ENCODE measurements at places on chromosomes 7 and 10.

DNA sequence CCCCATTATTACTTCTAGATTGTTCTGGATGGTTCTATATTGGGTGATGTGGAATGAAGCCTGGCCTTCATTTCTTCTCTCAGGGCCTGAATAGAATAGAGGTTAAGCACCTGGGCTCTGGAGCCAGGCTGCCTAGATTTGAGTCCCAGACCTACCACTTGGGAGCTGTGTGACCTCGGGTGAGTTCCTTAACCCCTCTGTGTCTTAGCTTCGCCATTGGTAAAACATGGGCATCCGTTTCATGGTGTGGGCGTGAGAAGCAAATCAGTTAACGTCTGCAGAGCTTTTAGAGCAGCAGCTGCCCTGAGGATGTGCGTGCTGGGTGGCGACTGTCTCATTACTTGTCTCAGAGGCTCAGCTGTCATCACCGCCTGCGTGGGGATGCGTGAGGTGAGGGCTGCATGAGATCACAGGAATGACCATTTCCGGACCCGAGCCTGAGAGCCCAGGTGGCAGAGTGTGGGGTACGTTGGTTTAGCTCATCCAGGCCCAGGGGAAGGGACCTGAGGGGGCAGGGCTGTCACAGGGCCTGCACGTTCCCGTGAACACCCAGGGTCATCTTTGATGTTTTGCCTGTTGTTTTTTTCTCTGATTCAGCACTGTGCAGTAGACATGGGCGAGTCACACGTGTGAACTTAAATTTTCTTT lies 9.7 kb downstream of the AGAP3 start:
- DNase-seq = no peak

DNA sequence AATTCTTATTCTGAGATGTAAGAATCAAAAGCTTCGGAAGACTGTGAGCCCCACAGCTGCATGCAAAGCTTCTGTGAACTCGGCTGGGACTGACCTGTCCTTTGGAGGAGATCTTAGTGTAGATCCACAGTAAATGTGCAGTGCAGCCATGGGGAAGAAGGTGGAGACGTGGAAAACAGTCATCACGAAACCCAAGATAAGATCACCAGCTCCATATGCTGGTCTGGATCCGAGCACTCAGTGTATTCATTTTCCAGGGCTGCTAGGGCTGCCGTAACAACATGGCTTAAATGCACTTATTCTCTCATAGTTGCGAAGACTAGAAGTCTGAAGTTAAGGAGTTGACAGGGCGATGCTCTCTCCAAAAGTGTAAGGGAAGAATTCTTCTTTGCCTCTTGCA lies 143.0 kb upstream of the TCF7L2 start:
- no peak for DNase-seq

GRCh38 chr7:100406767-100407166 lies 21.7 kb downstream of the ZCWPW1 start:
- no peak for DNase-seq

DNA sequence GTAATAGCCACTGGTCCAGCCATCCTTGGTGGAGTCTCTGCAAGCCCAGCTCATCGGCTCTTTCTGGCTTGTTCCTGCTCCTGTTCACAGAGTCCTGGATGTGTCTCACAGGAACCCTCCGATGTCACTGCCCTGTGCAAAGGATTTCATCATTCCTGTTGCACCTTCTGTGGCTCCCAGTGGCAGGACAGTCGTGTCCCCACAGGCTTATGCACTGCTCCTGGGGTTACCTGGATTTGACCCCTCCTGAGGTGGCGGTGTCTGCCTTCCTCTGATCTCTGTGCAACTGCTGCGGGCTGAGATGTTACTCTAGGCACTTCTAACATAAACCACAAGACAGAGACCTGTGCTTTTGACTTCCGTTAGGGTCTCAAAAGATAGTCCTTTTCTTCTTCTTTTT lies 30.6 kb downstream of the APBB1IP start:
- peak; percentile 25 for DNase-seq

DNA sequence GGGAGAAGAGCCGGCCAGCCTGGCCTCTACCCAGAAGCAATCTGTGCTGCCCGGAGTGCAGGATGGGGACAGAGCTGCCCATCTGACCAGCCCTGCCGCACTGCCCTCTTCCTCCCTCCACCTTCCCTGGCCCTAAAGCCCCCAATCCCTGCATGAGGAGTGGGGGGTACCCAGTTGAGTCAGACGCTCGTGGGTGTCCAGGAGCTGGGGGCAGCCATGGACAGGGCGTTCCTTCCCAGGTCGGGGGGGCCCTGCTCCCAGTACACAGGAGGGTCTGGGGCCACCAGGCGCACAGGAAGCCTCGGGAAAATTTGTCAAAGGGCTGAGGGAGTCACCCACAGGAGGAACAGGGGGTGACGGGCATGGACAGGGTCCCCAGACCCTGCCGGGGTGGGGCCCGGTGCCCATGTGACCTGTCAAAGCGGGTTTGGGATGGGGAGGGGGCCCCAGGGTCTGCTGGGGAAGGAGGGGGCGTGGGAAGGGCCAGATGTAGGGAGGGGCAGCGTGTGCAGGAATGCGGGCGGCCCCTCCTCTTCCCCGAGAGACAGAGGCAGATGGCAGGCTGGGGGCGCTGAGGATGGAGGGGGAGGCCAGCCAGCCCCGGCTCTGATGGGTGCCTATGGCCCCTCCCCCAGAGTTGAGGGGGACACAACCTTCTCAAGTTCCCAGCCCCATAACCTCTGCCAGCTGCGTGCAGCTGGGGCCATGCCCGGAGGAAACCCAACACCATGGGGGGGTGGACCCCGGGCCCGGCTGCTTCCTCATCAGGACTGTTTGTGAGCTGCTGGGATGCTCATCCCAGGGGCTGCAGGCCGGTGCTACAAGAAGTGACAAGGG lies 21.5 kb upstream of the GRIFIN start:
- no peak for DNase-seq

DNA sequence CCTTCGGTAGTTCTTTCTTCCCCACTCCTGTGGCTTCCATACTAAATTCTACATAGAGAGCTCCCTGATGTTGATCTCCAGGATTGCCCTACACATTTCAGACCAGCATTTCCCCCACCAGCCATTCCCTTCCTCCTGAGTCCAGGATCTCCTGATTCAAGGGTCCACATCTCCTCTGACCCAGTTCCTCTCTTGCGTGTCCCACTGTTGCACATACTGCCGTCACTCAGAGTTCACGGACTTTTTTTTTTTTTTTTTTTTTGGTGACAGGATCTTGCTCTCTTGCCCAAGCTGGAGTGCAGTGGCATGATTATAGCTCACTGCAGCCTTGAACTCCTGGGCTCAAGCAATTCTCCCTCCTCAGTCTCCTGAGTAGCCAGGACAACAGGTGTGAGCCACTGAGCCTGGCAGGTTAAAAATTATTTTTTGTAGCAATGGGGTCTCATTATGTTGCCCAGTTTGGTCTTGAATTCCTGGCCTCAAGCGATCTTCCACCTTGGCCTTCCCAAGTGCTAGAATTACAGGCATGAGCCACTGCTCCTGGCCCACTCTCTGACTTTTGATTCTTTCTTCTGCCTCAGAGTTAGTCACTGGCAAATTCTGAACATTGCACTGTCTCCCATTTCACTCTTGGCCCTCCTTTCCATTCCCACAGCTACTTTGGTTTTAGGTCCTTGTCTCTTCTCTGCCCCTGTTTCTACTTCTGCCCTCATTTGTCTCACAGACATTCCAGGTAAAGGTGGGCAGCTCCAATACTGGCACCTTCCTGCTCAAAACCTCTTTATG lies 29.6 kb upstream of the ZRANB1 start:
- DNase-seq = no peak

DNA sequence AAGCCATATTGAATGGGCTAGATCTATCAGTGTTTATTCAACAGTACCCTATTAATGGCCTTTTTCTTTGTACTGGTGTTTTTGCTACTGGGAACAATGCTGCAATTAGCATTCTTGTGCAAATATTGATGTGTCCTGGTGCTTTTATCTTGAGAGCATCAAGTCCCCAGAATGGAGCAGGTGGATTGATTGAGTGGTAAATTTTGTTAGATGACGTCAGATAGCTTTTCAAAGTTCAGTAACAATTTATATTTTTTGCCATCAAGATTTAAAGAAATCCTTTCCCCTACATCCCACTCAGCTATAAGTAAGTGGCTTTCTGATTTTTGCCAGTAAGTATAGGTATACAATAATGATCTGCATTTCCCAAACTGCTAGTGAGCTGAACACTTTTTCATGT lies 63.4 kb upstream of the SYPL1 start:
- DNase-seq = no peak

DNA sequence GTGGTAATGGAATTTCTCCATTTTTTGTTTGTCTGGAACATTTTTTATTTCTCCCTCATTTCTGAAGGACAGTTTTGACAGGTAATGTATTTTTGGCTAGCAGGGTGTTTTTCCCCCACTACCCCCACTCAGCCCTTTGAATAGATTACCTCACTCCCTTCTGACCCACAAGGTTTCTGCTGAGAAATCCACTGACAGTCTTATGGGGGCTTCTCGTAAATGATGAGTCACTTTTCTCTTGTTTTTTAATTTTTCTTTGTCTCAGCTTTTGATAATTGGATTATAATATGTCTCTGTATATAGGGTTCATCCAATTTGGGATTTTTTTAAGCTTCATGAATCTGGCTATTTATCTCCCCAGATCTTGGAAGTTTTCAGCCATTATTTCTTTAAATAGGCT lies 74.7 kb upstream of the CCDC71L start:
- DNase-seq = no peak

DNA sequence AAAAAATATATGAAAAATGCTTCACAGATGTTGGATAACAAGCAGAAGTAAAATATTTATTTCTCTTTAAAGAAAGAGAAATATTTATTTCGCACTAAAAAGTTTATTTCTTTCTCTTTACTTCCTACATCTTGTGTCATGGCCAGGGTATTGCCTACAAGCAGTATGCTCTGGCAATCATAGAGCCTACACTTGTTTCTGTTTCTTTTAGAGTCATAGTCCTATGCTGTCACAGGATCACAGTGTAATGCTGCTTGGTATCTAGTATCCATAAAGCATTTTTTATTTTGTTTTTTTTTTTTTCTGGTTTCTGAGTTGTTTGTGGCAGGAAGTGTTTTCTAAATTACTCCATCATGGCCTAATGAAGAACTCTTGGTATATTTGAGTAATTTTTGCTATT lies 116.0 kb downstream of the ATRNL1 start:
- no peak for DNase-seq

GRCh38 chr7:151397026-151397425 lies 12.8 kb downstream of the WDR86 start:
- no peak for DNase-seq

DNA sequence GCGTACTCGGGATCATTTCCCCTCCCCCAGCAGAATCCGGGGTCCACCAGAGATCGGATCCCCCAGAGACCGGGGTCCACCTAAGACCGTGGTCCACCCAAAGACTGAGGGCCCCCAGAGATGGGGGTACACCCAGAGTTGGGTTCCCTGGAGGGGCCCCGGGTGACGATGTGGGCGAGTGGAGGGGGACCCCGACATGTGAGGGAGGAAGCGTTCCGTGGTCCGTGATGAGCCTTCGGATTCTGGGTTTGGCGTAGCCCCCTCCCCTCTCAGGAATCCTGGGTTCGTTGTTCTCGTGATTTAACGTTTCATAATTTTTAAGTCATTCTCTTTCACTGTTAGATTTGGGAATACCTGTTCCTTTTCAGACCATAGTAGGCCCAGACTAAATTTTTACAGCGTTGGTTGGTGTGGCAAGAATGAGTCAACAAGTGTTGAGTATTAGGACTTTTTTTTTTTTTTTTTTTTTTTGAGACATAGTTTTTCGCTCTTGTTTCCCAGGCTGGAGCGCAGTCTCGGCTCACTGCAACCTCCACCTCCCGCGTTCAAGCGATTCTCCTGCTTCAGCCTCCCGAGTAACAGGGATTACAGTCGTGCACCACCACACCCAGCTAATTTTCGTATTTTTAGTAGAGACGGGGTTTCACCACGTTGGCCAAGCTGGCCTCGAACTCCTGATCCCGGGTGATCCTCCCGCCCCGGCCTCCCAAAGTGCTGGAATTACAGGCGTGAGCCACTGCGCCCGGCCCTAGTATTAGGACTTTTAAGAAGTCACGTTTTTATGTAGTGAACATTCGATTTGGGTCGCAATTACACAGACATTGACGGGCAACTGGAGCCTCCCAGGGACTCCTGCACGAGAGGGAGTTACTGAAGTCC lies 672 bp downstream of the GTPBP4 start:
- DNase-seq = no peak

DNA sequence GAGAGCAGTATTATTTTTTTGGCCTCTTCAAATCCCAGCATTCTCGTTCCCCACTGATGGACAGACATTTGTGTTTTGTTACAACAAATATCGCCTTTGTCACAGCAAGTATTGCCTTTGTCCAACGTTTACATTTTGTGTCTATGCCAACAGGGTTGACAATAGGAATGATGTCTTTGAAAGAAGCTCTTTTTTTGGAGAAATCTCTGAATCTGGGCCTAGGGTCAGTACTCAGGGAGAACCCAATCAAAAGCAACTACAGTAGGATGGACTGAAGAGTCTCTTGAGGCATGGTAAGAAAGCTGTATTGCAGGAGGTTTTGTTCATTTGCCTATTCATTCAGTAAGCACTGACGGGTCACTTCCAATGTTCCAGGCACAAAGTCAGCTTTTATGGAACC lies 57.7 kb upstream of the KLF14 start:
- no peak for DNase-seq

- DNase-seq = no peak
These were observed 520.6 kb downstream of the CCSER2 start for GRCh38 chr10:84848967-84849366.

- DNase-seq = no peak
These were observed 164.2 kb downstream of the KMT2E start for GRCh38 chr7:105178177-105178576.

GRCh38 chr10:88670497-88670896 lies 6.3 kb downstream of the LIPF start:
- no peak for DNase-seq

DNA sequence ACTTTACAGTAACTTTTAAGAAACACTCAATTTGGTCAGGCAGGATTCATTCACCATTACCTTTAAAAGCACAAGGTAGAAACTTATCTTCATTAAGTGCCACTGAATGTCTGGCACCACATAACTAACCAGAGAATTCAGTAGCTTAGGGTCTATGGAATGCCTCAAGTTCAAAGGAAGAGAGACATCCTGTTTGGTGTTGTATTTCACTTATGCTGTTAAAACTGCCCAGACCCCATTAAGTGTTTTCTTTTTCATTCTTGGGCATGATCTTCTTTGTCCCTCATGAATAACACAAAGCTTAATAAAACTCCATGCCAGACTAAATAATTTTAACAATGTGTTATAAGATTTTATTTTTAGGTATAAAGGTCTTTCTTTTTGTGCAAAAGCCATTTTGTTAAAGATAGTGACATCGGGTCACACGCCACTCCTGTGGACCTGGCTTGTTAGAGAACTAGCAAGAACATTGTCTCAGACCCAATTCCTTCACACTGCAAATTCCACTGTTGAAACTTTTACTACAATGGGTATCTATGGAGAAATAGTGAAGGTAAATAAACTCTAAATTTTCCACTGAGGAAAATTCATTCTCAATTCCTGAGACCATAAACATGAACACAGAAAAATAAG lies 221.0 kb downstream of the TWIST1 start:
- DNase-seq = no peak

- no peak for DNase-seq
These were observed 221.7 kb upstream of the DKK1 start for GRCh38 chr10:52092390-52092789.

GRCh38 chr10:93288679-93289634 lies 193.2 kb downstream of the MYOF start:
- no peak for DNase-seq

DNA sequence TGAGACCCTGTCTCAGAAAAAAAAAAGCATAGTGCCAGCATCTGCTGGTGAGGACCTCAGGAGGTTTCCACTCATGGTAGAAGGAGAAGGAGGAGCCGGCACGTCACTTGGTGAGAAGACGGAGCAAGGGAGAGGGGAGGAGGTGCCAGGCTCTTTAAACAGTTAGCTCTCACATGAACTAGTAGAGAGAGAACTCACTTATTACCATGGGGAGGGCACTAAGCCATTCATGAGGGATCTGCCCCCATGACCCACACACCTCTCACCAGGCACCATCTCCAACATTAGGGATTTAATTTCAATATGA lies 62.9 kb upstream of the VKORC1L1 start:
- DNase-seq = no peak
